CD8-positive, alpha-beta memory T cell (primary cell): ENCODE measurements at places on chromosomes 2 and 18.

GRCh38 chr2:230868947-230869913 lies 4.5 kb downstream of the ITM2C start:
- no peak for DNase-seq

DNA sequence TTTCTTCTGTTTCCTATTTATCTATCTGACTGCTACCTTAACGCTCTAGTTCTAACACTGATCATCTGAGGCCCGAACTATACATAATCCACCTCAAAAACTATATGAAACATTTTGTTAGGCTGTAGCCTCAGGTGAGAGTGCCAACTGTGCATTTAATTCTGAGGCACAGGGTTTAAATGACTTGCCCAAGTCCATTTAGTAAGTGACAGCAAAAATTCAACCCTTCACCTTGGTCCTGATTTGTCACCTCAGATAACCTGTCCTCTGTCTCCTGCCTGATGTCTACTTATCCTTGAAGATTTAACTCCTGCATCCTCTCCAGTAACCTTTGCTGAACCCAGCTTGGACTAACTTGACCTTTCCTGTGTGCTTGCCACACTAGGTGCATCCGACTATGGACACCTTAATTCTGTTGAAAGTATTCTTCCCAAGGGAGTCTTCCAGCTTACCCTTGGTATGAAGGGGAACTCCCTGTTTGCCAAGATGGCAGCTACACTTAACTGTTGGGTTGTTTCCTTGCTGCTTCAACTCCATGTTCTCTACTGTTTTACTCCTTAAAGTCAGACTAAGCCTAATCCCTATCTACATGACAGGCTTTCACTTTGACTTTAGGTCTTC lies 23.5 kb downstream of the CD302 start:
- DNase-seq: no peak

GRCh38 chr2:165572151-165572550 lies 102.7 kb downstream of the CSRNP3 start:
- no peak for DNase-seq

DNA sequence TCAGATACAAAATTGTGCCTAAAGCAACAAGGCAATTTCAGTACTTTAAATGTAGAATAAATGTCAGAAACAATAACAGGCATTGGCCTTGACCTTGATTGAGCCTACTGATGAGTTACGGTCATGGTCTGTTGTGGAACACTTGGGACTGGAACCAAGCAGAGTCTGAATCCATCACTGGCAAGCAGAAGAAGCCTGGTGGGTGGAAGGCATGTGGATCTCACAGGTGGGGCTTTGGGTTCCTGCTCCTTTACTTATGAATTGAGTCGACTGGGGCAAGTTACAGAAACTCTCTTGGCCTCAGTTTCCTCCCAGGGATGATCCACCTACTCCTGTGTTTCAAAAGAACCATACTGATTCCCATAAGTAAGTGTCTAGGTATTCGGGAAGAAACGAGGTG lies 102.3 kb downstream of the KCNF1 start:
- no peak for DNase-seq

- no peak for DNase-seq
These were observed 19.7 kb downstream of the RASGRP3 start for GRCh38 chr2:33496150-33496549.
